Spinal cord (tissue), 10 donors: ENCODE measurements at places on chromosomes 16 and 17. TPM values are rescaled to one million over a fixed set of nuclear protein-coding genes. Genes with fewer than 3 reads are reported as not detected.

WNT3 gene
- 4.0 TPM for total RNA-seq

CRAMP1 gene
- 7.9 TPM for total RNA-seq

ACBD4 gene
- total RNA-seq = 10.4 TPM

MRPL58 gene
- 13.0 TPM for total RNA-seq

HBA2 gene
- 1,427 TPM for total RNA-seq

CALB2 gene
- total RNA-seq = 42.2 TPM

KRTAP3-1 gene
- not detected for total RNA-seq

CSH1 gene
- total RNA-seq = not detected

CCDC144A gene
- 13.7 TPM for total RNA-seq

APOBR gene
- 0.99 TPM for total RNA-seq

SHBG gene
- total RNA-seq = 1.5 TPM

ZNF48 gene
- 9.5 TPM for total RNA-seq

TP53TG3C gene
- total RNA-seq = not detected

CEP295NL gene
- 3.3 TPM for total RNA-seq

NPIPA5 gene
- total RNA-seq = 0.69 TPM

CDRT15L2 gene
- total RNA-seq = not detected

ATP2A1 gene
- total RNA-seq = 0.99 TPM

IRX3 gene
- 4.2 TPM for total RNA-seq

CTF1 gene
- 2.1 TPM for total RNA-seq

MARVELD3 gene
- total RNA-seq = 9.8 TPM

KRTAP17-1 gene
- not detected for total RNA-seq

PRSS36 gene
- 2.8 TPM for total RNA-seq

P2RX1 gene
- 1.9 TPM for total RNA-seq

TMC7 gene
- 6.9 TPM for total RNA-seq

WNT9B gene
- 0.99 TPM for total RNA-seq

KRT20 gene
- total RNA-seq = not detected

RPL26 gene
- 3,574 TPM for total RNA-seq

CCL8 gene
- total RNA-seq = 0.89 TPM

ASPSCR1 gene
- 42.8 TPM for total RNA-seq

SDR42E1 gene
- total RNA-seq = 1.4 TPM

KRT12 gene
- total RNA-seq = 0.40 TPM

EFNB3 gene
- 39.9 TPM for total RNA-seq

TP53TG3F gene
- total RNA-seq = not detected

JPH3 gene
- total RNA-seq = 12.6 TPM

SULT1A1 gene
- 73.9 TPM for total RNA-seq

TNRC6C gene
- 22.3 TPM for total RNA-seq

BAIAP3 gene
- total RNA-seq = 30.1 TPM

KRT31 gene
- 0.11 TPM for total RNA-seq

ST6GALNAC2 gene
- total RNA-seq = 26.0 TPM

CIAPIN1 gene
- 62.9 TPM for total RNA-seq

RGS9 gene
- total RNA-seq = 19.1 TPM

OR4D2 gene
- not detected for total RNA-seq
